Cerebellar cortex (tissue), 1 donor: ENCODE measurements at places on chromosomes 7 and 10.

DNA sequence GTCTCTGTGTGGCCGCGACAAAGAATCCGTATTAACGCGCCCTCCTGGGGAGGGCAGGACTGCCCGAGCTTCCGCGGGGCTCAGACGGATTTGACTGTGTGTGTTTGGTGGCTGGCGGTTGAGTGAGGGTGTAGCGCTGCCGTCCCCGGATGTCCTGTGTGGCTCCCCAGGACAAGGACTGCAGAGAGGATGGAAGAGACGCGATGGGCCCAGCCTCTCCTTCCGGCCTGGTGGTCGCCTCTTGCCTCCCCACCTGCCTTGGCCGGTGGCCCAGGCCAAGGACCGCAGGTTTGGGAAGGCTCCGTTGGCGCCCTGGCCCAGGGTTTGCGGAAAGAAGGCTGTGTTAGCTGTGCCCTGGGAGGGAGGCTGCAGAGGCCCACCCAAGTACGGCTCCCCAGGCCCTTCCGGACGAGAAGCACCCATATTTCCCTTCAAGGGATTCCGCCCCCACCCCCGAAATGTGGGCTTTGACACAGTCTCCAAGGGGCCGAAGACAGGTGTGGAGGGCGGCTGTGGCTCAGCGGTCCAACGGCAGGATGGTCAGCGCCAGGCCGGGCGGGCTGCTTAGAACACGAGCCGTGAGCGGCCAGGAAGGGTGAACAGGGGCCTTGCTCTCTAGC, 2.3 kb downstream of the UNCX start:
- peak; percentile 67 for DNase-seq

DNA sequence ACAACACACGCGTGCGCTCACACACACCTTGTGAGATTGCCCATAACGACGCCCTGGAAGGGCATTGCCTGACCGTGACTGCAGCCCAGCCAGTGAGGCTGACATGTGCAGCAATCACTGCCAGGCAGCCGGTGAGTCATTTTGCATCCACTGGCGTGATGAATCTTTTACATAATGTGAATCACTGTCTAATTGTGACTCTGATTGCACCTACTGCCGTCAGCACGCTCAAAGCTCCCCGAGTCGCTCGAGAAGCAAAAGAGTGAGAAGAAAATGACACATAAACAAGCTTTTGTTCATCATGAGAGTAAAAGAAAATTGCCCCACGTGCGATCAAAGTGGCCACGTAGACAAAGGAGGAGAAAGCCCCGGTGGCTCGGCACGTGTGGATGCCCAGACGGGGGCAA, 117.4 kb upstream of the PFKP start:
- DNase-seq, result no peak

- DNase-seq, result no peak
Measured at GRCh38 chr7:56125831-56126230, 9.6 kb upstream of the NUPR2 start.

DNA sequence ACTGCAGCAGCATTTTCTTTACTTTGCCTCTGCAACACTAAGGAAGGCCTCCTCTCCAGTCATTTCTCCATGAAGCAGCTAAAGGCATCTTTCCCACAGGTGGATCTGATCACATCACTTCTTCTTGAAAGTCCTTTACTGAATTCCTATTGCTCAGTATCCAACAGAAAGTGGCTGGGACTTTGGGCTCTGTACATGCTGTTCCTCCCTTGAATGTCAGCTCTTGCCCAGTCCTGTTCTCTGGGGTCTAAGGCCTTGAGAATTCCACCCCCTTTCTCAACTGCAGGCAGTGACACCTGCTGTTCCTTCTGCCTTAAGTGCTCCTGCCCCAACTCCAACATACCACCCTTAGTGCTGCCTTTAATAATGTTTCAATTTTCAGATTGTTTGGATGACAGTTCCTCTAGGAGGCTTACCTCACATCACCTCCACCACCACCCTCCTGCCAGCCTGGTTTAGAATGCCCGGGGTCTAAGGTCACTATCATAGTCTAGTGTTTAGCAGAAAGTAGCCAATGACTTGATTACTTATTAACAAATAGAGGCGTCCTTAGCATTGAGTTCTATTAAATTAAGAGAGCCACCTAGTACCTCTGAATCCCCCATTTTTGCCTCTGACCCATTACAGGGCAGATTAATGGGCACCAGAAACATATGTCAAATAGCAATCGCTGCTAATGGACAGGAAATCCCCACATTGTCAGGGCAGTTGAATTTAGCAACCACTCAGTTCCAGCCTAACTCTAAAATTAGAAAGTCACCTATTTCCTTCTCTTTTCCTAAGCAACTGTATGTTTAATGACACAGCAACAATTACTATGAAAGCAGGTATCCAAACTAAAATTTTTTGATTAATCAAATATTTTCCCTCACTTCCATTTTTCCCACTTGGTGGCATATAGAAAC, 11.4 kb downstream of the INHBA start:
- DNase-seq, result no peak

GRCh38 chr7:22074897-22075296, 129.2 kb upstream of the CDCA7L start:
- no peak for DNase-seq

DNA sequence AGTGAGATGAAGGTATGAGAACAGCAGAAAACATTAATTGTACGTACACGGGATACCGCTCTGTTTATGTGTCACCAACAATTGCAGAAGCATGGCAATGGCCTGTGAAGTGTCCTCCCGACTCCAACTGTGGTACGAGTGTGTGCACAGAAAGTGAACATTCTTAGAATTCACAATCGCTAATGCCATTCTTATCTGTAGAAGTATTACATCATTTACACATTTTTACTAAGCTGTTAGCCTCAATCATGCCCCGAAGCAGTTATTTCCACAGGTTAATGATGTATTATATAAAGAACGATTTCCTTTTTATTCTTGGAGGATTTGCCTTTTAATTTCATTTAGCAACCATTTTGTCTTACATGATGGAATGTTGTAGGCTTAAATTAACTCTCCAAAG, 103.4 kb downstream of the EVX1 start:
- no peak for DNase-seq

DNA sequence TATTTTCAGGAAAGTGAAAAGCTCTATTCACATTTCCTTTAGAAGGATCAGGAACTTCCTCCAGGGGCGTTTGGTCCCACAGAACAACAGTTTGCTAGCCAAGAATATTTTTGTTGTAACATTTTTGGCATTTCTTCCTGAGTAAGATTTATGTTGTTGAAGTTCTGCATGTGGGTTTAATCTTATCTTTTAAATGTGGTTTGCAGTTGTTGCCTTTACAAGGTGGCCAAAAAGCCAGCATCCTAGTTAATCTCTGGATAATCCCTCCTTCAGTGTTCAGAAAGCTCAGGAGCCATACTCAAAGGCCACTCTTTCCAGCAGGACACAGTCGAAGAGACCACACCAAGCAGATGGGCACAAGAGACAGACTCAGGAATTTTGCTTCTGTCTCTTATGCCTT, 30.0 kb downstream of the SLC26A4 start:
- no peak for DNase-seq

GRCh38 chr7:158471716-158472115, 115.9 kb downstream of the PTPRN2 start:
- DNase-seq, result no peak

GRCh38 chr10:129244757-129245156, 222.3 kb upstream of the MGMT start:
- DNase-seq, result no peak

GRCh38 chr10:101710059-101710695, 15.2 kb upstream of the FBXW4 start:
- no peak for DNase-seq

DNA sequence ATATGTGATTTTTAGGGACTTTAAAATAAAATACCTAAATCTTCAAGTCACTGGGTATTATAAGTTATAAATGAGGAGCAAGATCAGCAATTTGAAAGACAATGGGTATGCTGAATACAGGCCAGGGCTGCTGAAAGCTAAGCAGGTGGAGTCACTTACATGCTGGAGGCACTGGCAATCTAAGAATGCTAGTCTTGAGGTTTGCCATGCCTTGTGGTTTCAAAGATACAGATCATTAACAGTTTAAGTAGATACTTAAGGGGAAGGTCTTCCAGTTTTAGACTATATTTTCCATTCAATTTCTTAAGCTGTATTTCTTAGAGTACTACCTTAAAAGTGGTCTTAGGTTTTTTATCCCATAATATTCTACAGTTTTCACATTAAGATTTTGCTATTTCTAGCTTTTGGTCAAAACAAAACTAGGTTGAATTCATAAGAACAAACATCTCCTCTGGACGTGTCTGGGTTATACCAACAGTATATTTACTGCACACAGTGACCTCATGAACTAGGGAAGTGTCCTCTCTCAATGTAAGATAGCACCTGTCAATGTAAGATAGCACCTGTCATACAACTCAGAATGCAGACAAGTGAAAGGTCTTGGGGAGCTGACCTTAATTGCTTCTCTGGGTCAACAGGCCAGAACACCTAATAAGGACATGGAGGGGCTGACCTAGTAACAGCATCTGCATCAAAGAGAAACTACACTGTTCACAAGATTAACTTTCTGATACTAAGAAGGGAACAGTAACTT, 2.0 kb downstream of the SRI start:
- no peak for DNase-seq

DNA sequence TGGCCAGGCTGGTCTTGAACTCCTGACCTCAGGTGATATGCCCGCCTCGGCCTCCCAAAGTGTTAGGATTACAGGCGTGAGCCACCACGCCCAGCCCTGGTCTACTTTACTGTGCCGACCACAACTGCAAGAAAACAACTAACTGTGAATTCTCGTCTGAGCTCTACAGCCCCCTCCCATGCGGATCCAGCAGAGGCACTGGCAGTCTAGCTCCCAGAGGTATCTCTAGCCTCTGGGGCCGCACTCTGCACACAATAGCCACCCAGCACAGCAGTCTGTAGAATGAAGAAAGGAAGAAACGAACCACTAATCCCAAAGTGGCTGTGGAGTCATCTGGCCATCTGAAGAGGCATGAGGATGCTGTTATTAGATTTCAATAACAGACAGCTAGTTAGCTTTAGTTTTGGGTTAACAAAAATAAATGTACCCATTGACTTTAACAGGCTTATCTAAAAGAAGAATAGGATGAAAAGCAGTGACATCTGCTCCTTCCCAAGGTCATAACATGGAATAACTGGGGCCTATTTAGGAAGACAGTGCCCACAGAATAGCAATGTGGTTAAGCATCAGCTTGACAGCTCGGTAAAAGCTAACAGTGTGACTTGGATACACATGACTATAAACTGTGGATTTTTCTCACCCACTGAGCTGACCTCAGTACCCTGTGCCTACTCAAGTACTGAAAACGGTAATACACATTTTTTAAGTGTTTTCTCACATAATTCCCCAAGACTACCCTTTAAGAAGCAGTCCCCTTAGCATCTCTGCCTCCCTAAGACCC, 131.9 kb downstream of the TNS3 start:
- no peak for DNase-seq

DNA sequence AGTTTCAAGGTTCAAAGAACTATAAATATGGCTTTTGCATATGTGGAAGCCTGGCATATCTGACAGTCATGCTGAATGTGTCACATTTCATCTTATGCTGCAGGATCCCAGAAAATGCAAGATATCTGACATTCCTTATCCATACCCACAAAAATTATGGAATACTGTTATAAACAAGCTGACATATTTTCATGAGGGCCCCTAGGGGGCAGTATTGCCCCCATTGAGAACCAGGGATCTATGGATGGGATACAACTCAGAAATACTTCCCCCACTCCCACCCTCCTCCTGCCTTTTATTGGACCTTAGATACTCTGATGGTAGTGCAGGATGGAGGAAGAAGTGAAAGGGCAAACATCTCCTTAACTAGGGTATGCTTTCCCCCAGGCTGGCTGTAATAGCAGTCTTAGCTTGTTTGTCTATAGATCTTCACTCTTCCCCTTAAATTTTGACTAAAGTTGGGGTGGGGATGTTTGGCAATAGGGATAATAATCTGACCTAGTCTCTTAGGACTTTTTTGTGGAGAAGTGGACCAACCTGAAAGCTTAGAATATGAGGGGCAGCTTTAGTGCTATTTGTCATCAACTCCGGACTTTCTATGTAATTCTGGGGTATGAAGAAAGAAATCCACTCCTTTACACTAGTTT, 3.5 kb upstream of the GNGT1 start:
- DNase-seq, result peak; percentile 18

DNA sequence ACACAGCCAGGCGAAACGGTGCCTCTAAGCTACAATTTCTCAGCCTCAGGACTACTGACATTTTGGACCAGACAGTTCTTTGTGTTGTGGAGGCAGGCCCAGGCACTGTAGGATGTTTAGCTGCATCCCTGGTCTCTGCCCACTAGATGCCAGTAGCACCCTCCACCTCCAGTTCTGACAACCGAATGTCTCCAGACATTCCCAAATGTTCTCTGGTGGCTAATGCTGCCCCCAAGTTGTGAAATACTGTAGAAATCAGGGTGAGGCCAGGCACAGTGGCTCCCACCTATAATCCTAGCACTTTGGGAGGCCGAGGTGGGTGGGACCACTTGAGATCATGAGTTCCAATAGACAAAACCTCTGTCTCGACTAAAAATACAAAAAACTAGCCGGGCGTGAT, 18.2 kb downstream of the HNRNPF start:
- DNase-seq, result peak; percentile 70

GRCh38 chr7:1716263-1717094, 46.4 kb downstream of the ELFN1 start:
- no peak for DNase-seq

DNA sequence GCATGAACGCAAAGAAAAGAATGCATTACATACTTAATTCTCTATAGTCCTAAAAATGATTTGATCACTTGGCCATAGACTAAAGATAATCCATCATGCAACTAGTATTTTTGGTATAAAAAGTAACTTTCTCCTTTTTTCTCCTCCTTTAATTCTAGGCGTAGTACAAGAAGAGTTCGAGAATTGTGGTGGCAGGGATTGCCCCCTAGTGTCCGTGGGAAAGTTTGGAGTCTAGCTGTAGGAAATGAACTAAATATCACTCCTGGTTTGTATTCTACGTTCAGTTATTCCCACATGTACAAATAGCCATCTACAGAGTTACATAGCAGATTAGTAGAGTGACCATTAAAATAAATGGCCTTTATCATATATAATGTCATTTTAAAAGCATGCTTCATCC, 45.5 kb upstream of the HELLS start:
- peak; percentile 38 for DNase-seq

GRCh38 chr7:28037220-28038010, 143.2 kb downstream of the JAZF1 start:
- DNase-seq, result no peak

DNA sequence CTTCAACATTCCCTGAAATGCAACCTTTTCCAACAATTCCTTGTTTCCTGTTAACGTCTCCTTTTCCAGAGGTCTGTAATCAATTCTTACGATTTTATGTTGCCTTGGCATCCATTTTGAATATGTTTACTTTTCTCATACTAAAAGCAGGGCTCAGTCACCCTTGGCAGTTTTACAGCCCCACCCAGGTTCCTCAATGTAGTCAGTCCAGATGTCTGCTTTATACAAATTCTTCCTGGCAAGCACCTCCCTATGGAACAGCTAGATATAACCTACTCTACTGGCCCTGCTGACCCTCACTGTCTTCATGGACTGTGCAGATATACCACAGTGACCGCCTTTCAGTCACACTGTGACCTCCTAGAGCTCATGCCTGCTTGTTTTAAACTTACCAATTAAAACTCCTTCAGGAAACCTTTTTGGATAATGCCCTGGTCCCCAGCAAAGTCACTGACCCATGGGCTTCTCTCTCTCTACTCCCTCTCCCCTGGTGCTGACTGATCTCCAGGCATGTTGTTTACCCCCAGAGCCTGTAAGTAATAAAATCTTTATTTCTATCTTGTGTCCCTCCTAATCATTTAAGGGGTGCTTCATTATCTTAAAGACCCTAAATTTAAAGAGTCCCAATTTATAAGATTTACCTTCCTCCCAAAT, 147.1 kb upstream of the STEAP1 start:
- DNase-seq, result no peak
